ENCODE measurements at places on chromosomes 1 and 21.

GRCh38 chr1:145771056-145771455, 51.8 kb downstream of the CD160 start:
- H3K4me1 ChIP-seq: peaks cover 9% of the 10 kb centered on the region
- H3K4me3 ChIP-seq: no peak overlapping the region
- no peak for DNase-seq
- H3K27ac ChIP-seq: no peak overlapping the region
- no peaks in the 10 kb centered on the region for H3K36me3 ChIP-seq
- H3K27me3 ChIP-seq: no peaks in the 10 kb centered on the region

- H3K36me3 ChIP-seq: no peaks in the 10 kb centered on the region
- DNase-seq: no peak
- H3K4me1 ChIP-seq: no peaks in the 10 kb centered on the region
- H3K27me3 ChIP-seq: no peaks in the 10 kb centered on the region
- no peak overlapping the region for H3K27ac ChIP-seq
Observed at GRCh38 chr1:107555578-107555977, 409.4 kb downstream of the VAV3 start.

DNA sequence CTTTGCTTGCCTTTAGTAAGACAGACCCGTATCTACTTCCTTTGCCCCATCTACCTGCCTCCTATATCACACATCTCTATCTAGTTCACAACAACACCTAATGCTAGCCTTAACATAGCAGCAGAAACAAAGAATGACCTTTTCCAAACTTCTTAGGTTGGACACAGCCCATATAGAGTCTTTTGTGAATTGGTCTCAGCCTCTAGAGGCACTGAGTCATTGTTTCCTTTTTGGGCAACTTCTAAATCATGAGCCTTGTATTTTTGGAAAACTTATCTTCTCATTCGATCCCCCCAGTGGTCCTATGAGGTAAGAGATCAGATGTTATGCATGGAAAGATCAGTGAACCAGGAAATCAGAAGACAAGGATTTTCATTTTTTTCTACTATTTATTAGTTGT, 679.4 kb upstream of the USP24 start:
- no peaks in the 10 kb centered on the region for H3K36me3 ChIP-seq
- no peaks in the 10 kb centered on the region for H3K27me3 ChIP-seq
- H3K4me3 ChIP-seq: no peak overlapping the region
- H3K27ac ChIP-seq: no peak overlapping the region
- DNase-seq: no peak

DNA sequence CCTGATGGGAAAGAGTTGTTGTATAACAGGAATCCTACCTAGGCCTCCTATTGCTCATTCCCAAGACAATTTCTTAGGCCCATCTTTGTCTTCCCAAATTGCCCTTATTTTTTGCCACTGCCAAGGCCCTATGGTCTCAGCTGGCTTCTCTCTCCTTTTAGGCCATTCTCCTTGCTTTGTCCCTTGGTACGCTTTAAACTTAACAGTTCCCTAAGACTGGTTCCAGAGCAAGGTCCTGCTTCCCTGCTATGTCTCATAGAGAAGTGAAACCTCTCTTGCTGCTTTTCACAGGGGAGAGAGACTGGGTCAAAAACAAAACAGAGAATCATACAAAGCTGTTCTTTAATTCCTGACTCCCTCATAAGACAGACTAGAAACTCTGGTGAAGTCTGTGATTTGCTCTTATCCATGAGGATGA, 77.1 kb downstream of the XCL2 start:
- H3K36me3 ChIP-seq: no peaks in the 10 kb centered on the region
- H3K4me1 ChIP-seq: peaks cover 60% of the 10 kb centered on the region
- H3K4me3 ChIP-seq: no peak overlapping the region
- no peaks in the 10 kb centered on the region for H3K27me3 ChIP-seq
